Endothelial cell (in vitro differentiated cells): ENCODE measurements at places on chromosomes 5 and 9.

DNA sequence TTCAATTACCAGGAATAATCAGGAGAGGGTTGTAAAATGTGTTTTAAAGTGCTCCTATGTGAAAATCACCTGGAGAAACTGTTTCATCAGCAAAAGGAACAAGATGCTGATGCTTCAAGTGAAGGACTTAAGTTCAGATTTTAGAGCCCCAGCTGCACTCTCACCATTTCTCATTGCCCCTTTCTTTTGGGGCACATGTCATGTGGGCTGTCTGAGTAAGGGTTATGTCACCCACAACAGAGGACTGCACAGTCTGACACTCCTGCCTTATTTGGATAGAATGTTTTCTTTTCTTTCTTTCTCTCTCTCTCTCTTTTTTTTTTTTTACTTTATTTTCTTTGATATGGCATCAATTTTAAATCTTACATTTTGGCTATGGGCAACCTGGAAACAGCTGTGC lies 204.1 kb upstream of the EFNA5 start:
- DNase-seq, result no peak

DNA sequence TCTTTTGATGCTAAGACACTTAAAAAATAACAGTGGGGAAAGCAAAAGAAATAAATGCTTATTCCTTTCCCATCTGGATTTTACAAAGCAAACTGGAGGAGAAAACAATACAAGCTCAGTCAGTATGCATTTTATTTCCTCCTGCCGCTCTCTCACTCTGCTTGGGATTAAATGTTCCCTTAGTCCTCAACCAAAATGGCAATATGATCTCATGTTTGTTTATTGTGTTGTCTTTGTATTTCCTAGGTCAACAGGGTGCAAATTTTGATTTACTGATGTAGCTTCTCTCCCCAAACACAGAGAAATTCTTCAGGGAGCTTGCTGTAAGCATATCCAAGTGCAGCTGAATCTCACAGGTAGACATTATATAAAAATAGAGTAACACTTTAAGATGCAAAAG lies 92.1 kb upstream of the ERBIN start:
- no peak for DNase-seq

- DNase-seq, result no peak
These were observed 50.1 kb upstream of the FBXL17 start for GRCh38 chr5:108432024-108432423.

DNA sequence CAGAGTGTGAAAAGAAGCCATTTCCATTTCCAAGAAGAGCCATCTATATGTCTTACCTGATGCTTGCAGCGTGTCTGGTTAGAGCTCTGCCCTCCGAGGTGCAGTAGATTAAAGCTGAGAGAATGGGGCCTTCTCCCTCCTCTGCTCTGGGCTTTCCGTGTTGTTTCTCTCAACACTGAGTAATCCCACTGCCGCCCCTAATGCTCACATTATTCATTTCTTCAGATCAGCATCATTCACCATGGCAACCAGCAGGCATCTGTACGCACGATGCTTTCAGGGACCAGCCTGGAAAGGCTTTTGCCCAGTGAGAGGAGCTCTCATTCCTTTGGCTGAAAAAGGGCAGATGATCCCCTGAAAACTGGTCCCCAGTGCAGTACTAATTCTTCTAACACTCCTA lies 79.6 kb downstream of the CYFIP2 start:
- DNase-seq, result no peak

GRCh38 chr5:150394912-150395687 lies 17.6 kb downstream of the CD74 start:
- DNase-seq, result no peak

DNA sequence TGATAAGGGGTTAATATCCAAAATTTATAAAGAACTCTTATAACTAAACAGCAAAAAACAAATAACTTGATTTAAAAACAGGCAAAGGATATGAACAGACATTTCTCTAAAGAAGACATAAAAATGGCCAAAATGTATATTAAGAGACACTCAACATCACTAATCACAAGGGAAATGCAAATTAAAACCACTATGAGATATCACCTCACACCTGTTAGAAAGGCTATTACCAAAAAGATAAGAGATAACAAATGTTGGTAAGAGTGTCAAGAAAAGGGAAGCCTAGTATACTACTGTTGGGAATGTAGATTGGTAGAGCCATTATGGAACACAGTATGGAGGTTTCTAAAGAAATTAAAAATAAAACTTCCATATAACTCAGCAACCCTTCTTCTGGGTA lies 19.4 kb upstream of the SH3TC2 start:
- DNase-seq, result no peak

DNA sequence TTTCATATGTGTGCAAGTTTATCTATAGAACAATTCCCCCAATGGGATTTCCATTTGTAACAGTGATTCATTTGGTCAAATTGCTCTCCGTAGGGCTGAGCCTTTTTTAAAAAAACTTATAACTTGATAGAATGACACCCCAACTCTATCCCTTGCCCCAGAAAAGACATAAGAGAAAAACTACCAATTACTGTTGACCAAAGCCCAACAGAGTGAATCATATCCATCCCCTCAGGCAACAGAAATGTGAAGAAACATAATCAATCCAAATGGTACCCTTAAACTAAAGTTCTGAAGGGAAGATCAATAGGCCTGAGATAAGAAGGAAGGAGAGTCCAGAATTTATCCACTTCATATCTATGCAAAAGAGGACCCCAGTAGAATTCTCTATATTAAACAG lies 17.8 kb downstream of the TICAM2 start:
- DNase-seq, result no peak

- DNase-seq, result no peak
These were observed 176.2 kb downstream of the NR3C1 start for GRCh38 chr5:143227301-143227700.

DNA sequence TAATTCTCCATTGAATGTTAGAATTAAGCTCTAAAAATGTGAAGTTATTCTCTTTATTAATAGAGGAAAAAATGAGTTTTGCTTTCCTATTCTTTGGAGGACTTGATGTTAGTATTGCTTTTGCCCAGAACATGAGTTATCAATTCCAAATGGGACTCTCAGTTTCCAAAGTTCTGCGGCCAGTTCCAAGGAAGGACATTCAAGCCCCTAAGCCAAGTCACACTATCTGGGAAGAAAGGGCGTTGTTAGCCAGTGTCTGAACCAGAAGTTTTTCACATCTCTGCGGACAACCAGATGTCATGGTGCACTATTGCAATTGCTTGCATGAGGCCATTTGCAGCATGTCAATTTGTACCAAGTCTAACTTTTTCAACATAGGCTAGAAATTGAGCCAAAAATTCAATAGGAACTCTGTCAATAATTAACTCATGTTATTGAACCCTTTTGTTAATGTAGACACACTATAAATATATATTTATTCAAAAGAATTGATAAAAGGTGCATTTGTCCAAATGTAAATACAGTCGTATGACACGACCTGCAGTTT lies 183.3 kb upstream of the PIK3R1 start:
- DNase-seq, result no peak

GRCh38 chr5:149685494-149685893 lies 44.6 kb upstream of the PPARGC1B start:
- no peak for DNase-seq

- DNase-seq, result no peak
These were observed 19.8 kb upstream of the FAM151B start for GRCh38 chr5:80468131-80468530.

- DNase-seq, result no peak
These were observed 92.1 kb downstream of the PIP5K1B start for GRCh38 chr9:68797116-68797515.

DNA sequence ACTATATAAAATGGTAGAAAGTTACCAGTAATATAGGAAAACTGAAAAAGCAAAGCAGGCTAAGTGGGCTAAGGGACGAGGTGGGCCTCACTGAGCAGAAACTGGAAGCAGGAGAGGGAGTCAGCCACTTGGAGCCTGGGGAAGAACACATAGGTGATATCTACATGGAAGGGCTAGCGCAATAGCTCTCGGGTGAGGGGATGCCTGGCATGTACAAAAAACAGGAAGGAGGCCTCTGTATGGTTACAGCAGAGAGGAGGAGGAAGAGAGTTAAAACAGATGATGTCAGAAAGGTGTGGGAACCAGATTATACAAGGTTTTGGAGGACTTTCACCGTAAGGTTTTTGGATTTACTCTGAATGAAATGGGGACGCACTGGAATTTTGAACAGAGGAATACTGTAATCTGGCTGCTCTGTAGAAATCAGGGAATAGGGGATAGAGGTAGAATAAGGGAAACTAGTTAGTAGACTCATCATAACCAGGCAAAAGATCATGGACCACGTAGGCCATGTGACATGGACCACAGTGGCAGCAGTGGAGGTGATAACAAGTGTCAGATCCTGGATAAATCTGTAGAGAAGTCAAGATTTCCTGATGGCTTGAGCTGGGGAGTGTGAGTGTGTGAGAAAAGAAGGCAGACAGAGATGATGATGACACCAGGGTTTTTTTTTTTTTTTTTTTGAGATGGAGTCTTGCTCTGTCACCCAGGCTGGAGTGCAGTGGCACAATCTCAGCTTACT lies 52.5 kb downstream of the FNBP1 start:
- no peak for DNase-seq

DNA sequence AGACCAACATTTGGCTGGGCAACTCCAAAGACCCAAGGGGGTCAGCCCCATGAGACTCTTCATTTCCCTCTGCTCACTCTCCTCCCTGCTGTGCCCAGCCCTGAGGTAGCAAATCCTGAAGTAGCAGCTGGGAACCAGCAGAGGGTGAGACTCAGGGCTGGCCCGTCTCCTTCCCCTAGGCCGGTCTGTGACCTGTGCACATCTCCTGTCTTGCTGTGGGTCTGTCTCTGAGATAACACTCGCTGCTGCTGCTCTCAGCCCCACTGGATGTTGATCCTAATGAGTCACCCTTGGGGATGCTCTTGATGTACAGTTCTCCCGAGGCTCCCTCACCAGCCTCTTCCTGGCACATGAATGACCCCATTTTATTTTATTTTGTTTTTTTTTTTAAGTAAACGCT lies 7.3 kb upstream of the OR2V1 start:
- DNase-seq, result no peak

- no peak for DNase-seq
These were observed 13.8 kb downstream of the CCDC180 start for GRCh38 chr9:97321251-97321650.

DNA sequence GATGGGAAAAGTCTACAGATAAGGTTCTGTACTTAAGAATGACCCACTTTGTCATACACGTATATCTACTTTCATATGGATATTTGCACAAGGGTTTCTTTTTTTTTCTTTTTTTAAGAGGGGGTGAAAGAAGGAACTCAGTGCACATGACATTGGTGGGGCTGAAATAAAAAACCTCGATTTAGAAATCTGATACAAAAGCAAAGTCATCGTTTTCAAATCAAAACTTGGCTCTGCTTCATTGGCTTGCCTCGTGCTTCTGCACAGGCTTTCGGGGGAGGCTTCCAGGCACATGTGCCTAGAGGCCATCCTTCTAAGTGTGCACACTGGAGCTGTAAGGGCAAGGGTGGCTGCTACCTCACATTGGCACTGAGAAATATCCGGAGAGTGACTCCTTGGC lies 31.1 kb downstream of the PTTG1 start:
- DNase-seq, result no peak

GRCh38 chr5:171678646-171679045 lies 107.0 kb upstream of the SMIM23 start:
- DNase-seq, result no peak

DNA sequence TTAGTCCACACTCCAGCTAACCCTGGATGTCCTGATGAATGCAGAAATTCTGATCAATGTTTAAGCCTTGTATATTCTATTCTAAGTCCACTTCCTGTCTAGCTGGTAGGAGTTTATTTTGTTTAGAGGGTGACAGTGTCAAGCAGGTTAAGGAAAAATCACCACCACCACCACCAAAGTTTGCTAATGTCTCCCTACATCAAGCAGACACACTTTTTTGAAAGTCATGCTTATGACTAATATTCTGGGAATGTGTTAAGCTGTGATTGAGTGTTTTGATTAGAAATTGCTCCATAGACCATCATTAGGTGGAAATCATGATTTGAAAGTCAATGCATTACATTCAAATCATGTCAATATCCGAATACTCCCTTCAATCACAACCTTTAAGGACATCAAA lies 1530.1 kb downstream of the MAT2B start:
- DNase-seq, result no peak

DNA sequence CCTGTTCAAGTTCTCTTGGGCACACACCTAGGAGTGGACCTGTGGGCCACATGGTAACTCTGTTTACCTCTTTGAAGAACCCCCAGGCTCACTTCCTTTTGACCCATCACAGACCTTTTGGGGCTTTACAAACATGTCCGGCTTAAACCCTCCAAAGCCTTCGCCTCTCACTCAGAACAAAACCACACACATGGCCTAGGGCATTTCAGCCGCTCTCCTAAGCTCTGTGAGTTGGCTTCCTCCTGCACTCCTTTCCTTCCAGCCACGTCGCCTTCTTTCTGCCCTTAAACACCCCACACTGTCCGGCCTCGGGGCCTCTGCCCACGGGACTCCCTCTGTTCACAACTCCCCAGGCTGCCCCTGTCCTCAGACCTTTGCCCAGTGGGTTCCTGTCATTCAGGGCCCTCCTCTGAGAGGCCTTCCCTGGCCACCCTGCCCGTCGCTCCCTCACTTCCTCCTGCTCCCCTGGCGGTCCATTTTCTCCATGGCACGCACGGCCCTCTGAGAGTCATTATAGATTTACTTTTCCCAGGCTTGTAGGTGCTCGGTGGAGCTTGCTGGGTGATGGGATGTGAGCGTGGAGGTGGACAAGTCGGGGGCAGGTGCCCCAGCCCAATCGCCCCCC lies 1.9 kb downstream of the DOK3 start:
- no peak for DNase-seq

DNA sequence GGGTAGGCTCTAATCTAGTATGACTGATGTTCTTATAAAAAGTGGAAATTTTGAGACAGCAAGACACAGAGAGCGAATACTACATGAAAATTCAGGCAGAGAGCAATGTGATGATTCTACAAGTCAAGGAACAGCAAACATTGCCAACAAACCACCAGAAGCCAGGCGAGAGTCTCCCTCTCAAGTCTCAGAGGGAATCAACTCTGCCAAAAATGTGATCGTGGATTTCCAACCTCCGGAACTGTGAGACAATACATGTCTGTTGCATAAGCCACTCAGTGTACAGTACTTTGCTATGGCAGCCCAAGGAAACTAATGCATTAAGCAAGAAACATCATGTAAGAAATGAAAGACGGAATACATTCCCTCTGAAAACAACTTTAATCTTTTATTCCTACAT lies 52.1 kb upstream of the CCNG1 start:
- DNase-seq, result no peak

- DNase-seq, result no peak
These were observed 22.2 kb downstream of the COL27A1 start for GRCh38 chr9:114177423-114178064.

- DNase-seq, result no peak
These were observed 12.0 kb downstream of the CTNNAL1 start for GRCh38 chr9:109001275-109001676.

- DNase-seq, result no peak
These were observed 44.4 kb downstream of the PRKACG start for GRCh38 chr9:68969538-68969937.

- DNase-seq, result no peak
These were observed 8.4 kb downstream of the TPPP start for GRCh38 chr5:684751-685216.

GRCh38 chr9:224582-225520 lies 10.2 kb downstream of the DOCK8 start:
- no peak for DNase-seq

GRCh38 chr9:93452710-93453046 lies 703 bp downstream of the FAM120AOS start:
- no peak for DNase-seq

GRCh38 chr5:160175438-160176218 lies 53.7 kb upstream of the FABP6 start:
- no peak for DNase-seq
